ENCODE measurements at places on chromosomes 7 and 10.

DNA sequence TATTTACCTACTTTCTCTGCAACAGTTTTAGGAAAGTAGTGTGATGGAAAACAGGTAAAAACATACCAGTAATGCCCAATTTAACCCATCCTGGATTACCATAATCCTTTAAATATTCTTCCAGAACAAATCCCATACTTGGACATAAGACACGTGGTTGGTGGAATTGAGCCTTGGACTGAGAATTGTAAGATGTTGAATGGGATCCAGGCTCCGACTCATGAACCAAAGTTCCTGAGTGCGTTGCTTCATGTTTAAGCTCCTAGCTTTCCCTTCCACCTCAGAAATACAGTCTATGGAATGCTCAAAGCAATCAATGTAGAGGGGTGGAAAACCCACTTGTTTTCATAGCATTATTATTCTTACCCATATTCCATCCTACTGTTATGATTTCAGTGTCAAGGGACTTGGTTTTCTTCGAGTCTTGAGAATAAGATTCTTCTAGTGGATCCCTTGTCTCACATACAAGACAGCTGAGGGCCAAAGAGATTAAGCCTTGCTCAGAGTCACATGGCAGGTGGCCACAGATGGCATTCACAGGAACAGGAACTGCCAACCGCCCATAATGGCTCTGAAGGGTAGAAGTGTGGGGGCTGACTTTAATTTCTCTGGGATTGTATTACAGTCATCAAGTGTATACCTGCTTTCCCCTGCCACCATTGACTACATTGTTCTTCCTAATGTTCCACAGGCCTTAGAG lies 171.2 kb downstream of the GFRA1 start:
- DNase-seq: no peak

DNA sequence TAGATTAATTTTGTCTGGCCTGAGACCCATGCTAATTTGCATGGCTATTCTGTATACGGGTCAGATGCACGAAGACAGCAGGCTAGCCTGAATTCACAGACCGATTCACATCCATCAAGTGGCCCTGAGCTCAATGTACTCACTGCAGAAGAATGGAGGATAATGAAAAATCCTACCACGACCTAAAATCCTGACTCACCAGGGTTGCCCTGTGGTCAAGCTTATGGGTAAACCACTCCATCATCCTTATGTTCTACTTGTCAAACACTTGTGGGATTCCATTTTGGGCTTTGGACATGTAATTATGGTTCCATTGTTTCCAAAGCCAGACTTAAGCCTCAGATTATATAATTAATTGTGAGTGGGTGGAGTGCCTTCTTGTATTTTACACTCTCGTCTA lies 110.4 kb upstream of the ZNF438 start:
- no peak for DNase-seq

DNA sequence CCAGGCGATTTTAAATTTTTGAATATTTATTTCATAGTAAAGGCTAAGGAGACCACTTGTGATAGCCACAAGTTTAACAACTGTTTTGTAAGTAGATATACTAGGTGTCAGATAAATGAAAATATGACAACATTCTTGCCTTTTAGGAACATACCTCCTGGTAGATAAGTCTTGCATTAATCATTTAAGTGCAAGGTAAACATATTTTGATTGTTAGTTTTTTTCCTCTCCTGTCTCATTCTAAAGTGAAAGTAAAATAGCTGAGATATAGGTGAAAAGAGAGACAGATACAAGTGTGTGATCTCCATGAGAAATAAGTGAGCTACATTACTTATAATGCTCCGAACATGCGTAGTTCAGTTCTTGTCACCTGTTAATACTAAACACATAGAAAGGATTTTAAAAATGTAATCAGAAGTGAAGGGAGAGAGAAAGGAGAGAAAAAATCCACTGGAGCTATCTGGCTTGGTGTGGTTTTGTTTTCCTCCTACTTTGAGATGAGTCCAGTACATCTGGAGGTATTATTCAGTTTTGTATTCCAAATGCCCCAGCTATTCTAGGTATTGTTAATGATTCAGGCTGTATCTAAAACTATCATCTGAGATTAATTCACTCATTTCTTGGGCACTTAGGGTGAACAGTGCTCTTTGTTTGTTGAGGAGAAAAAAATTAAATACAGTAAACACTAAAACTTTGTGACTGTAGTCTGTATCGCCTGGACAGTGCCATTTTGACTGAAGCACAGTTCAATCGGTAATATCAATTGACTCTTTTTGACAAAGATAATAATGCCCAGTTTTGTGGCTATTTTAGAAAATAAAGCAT lies 21.2 kb downstream of the GLCCI1 start:
- no peak for DNase-seq

GRCh38 chr10:106317554-106317953 lies 847.0 kb downstream of the SORCS1 start:
- DNase-seq: no peak

DNA sequence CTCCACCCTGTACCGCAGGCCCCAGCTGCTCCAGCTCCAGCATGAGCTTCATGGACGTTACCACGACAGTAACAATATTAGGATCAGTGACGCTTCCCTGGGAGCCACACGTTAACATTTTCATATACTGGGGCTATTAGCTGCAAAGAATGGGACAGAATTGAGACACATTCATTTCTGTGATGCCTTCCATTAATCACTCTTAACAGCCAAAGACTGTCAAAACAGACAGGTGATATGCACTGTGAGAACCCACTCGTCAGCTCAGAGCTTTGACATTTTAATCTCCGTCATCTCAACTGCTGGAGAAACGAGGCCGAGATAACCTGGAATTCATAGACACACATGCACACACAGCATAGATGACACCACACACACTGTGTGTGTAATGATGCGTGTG lies 408.4 kb upstream of the SHH start:
- DNase-seq: no peak
